Left hindlimb (tissue), 1 donor: ENCODE measurements at places on chromosomes 4 and X.

DNA sequence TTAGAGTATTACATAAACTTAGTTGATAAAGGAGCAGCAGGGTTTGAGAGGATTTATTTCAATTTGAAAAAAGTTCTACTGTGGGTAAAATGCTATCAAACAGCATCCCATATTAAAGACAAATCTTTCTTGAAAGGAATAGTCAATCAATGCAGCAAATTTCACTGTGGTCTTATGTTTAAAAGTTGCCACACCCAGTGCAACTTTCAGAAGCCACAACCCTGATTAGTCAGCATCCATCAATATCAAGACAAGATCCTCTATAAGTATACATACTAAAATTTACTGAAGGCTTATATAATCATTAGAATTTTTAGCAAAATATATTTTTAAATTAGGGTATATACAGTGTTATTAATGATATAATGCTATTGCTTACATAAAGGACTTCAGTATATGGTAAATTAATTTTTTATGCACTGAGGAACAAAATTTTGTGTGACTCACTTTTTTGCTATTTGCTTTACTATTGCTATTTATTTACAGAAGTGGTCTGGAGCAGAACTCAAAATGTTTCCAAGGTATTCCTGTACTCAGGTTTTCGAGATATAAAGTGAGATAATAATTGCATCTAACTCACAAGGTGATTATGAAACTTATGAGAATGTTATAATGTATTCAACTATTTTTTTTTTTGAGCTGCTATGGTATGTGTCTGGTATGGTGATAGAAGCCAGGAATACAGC lies 1127.6 kb downstream of the ADGRL3 start:
- DNase-seq: no peak

DNA sequence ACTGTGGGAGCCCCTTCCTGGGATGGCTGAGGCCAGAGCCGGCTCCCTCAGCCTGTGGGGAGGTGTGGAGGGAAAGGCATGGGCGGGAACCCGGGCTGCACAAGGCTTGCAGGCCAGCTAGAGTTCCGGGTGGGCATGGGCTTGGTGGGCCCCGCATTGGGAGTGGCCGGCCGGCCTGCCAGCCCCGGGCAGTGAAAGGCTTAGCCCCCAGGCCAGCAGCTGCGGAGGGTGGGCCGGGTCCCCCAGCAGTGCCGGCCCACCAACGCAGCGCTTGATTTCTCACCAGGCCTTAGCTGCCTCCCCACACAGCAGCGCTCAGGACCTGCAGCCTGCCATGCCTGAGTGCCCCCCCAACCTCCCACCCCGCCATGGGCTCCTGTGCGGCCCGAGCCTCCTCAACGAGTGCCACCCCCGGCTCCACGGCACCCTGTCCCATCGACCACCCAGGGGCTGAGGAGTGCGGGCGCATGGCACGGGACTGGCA lies 78.0 kb downstream of the COX7B2 start:
- DNase-seq: no peak

GRCh38 chrX:19705196-19705769 lies 182.1 kb downstream of the SH3KBP1 start:
- DNase-seq: no peak

GRCh38 chr4:12746221-12746620 lies 737.9 kb downstream of the RAB28 start:
- DNase-seq: no peak

- DNase-seq: no peak
Measured at GRCh38 chr4:48815483-48815882, 15.4 kb upstream of the OCIAD1 start.

GRCh38 chr4:81195475-81195874 lies 19.5 kb downstream of the PRKG2 start:
- no peak for DNase-seq

- no peak for DNase-seq
Measured at GRCh38 chrX:134715930-134716619, 57.8 kb upstream of the PLAC1 start.

DNA sequence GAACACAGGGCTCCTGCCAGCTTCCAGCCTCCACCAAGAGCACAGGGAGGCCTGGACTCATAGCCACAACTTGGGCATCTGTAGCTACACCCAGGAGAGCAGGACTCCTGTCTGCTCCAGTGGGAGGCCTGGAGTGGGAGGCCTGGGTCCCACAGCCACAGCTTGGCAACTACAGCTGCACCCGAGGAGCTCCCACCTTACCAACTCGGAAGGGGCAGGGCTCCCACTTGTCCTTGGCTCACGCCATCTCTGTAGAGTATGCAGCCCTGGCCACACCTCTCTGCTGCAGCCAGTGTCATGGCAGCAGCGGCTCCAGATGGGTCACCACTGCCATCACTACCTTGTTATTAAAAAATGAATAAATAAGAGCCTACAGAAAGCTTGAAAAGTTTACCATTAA lies 45.5 kb downstream of the ARAP2 start:
- no peak for DNase-seq

- DNase-seq: peak; percentile 85
Measured at GRCh38 chr4:41216294-41217019, 2.1 kb upstream of the APBB2 start.

DNA sequence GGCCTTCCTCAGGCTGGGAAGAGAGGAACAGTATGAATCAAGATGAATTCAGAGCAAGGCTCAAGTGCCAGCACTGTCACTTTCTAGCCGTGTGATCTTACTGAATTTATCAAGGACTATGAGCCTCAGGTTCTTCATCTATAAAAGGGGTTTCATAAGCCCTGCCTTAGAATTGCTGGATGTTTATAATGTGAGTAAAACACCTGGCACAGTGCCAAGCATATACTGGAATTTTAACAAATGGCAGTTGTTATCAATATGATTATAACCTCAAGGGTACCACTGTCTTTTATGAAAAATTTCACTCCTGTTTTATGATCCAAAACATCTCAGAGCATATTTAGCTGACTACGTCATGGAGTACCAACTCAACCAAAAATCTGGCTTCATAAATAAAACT lies 4.0 kb downstream of the MAGEC2 start:
- no peak for DNase-seq

DNA sequence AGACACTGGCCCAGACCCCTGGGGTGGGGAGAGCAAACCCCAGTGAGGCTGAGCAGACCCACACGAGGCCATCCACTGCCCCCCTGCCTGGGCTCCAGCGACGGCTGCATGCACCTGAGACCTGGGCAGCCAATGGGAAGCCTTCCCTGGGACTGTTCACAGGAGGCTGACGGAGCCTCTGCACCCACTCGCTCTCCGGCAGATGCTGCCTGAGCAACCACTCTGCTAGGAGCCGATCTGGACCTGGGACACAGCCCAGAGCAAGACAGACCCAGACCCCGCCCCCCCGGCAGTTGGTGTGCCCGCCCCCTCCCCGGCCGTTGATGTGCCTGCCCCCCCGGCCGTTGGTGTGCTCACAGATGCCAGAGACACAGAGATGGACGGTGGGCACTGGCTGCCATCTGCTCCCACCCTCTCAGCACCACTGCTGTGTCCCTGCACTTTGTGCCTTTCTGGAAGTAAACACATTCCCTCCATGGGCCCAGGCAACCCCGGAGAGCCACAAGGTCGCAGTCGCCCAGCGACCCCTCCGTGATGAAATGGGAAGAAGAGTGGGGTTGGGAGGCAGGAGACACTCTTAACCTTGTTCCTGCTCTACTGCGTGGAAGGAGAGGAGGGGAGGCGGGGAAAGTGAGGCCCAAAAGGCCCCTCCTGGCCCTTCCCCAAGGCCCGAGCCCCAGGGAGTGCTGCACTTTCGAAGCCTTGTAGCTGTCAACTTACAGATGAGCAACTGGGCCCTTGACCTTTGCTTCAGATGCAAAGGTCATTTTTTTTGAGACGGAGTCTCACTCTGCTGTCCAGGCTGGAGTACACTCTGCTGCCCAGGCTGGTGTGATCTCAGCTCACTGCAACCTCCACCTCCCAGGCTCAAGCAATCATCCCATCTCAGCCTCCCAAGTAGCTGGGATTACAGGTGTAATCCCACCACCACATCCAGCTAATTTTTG lies 62.0 kb downstream of the ZFYVE28 start:
- no peak for DNase-seq

- no peak for DNase-seq
Measured at GRCh38 chrX:31872007-31872406, 800.2 kb upstream of the FTHL17 start.

GRCh38 chr4:141246243-141246642 lies 25.5 kb downstream of the ZNF330 start:
- no peak for DNase-seq
